ENCODE measurements at places on chromosomes 5 and 9. TPM values are rescaled to one million over a fixed set of nuclear protein-coding genes. Genes with fewer than 3 reads are reported as not detected.

GRCh38 chr5:38782180-38782835 lies 63.5 kb upstream of the OSMR start:
- no peak overlapping the region for H3K27ac ChIP-seq
- H3K4me1 ChIP-seq, result peaks cover 2% of the 10 kb centered on the region
- H3K27me3 ChIP-seq, result peaks cover 12% of the 10 kb centered on the region
- no peak for DNase-seq
- H3K36me3 ChIP-seq, result no peaks in the 10 kb centered on the region

GRCh38 chr5:1418921-1419280 lies 26.3 kb downstream of the SLC6A3 start:
- DNase-seq, result no peak
- H3K27me3 ChIP-seq, result no peaks in the 10 kb centered on the region
- no peak overlapping the region for H3K4me3 ChIP-seq

GRCh38 chr5:96426831-96427230 lies 6.2 kb downstream of the PCSK1 start:
- H3K27ac ChIP-seq, result no peak overlapping the region
- no peaks in the 10 kb centered on the region for H3K4me1 ChIP-seq
- DNase-seq, result no peak
- peaks cover 46% of the 10 kb centered on the region for H3K27me3 ChIP-seq
- no peaks in the 10 kb centered on the region for H3K36me3 ChIP-seq
- no peak overlapping the region for H3K4me3 ChIP-seq

Gene ANKRD31
- total RNA-seq, result 0.26 TPM

Data from activated CD8-positive, alpha-beta memory T cell treated with anti-CD3 and anti-CD28 coated beads, Interleukin-2, amount 10 ng/mL, durations not matched to agents 7 days and 5 days (primary cell).